ENCODE measurements at places on chromosomes 7 and 10.

DNA sequence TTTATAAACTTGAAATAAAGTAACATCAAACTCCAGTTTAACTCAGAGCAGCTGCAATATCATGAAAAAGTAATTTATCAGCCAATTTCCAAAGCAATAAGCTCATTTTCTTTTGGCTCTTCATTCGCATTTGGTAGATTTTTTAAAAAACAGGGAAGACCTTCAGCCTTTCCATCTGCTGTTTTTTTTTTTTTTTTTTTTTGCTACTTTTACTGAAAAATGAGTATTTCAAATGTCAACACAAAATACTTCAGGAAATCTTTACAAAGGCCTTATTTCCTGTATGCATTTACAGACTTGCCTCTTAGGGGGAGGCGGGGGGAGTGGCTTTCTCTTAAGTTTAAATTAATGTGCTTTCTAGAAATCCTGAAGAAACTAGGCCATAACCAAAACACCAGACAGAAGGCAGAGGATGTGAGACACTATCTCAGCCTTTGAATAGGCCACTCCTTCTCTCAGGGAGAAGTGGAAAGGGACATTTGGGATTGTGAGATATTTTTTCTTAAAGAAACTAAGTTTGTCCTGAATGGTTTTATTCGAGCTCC lies 91.8 kb downstream of the COL28A1 start:
- no peak for DNase-seq

DNA sequence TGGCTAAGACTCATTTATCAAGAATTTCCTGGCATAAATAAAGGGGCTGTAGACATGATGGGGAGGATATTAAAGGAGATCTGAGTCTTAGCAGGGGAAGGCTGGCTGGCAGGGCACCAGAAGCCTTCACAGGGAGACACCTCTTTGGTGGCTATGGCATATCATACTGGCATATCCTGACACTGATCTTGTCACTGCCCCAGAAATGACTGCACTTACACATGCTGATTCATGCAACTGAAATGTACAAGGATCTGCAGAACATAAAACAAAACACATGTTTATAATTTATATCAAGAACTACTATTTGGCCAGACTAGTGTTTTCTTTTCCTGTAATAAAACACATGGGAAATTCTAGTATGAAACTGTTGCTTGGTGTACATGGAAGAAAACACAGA lies 5.5 kb upstream of the LIPN start:
- DNase-seq = no peak

- DNase-seq = no peak
Measured at GRCh38 chr10:100980311-100980710, 7.0 kb downstream of the MRPL43 start.

DNA sequence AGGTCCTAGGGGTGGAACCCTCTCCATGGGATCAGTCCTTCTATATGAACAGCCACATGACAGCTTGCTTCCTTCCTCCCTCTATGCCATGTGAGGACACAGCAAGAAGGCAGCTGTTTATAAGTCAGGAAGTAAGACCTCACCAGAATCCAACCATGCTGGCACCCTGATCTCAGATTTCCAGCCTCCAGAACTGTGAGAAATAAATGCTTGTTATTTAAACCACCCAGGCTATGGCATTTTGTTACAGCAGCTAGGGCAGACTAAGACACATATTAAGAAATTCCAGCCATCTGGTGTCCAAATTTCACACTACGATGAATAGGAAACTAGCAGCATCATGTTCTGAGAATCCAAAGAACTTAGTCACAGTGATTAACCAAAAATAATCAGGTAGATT lies 140.1 kb downstream of the ZFAND4 start:
- DNase-seq = no peak

DNA sequence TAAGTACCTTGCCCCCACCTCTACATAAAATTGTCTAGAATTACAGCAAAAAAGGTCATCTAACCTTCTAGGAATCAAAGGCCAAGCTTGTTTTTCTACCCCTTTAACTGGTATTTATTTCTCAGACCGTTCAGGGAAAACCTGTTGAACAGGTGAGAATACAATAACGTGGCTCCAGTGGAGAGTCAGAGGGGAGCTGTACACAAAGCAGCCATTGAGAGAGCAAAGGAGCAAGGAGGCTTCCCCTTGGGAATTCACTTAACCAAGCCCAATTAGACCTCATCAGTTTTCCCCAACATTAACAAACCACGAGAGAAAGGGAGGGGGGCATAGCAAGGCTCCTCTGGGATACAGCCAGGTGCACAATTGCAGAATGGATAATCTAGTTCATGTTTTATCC lies 101.9 kb downstream of the ELMO1 start:
- DNase-seq = no peak

GRCh38 chr10:123864923-123865322 lies 26.7 kb downstream of the CPXM2 start:
- DNase-seq = no peak

DNA sequence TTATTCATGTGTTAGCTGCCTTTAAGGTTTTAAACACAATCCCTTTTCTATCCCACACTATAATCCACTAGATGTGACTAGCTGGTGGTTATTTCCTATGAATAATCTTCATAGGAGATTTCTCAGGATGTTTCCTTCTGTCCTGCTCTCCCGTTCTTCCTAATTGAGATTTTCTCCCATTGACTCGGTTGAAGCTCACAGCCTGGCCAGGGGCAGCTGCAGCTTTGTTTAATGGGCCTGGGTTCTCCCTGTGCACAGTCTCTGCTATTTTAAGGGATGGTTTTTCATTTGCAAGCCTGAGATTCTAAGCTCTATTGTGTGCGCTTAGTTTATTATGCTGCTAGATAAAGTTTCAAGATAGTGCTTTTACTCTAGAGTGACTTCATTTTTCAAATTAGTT lies 283.4 kb upstream of the AOAH start:
- no peak for DNase-seq

DNA sequence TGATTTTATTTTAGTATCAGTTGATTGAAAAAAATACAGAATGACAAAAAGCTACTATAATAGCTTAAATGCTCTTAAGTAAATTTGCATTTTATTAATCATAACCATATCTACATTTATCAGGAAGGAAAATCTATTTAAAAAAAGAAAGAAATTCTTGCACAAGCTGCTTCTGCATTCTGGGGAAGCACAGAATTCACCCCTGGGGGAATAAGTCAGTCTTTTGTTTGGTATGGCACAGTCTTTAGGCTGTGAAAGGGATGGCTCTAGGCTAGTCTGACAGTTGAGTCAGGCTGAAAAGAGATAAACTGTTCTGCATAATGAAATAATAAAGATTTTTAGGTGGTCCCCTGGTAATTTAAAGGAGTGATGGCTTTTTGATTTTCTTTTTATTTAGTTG lies 37.9 kb downstream of the HTR7 start:
- DNase-seq = no peak

- no peak for DNase-seq
Measured at GRCh38 chr7:78684201-78684600, 769.3 kb downstream of the MAGI2 start.

DNA sequence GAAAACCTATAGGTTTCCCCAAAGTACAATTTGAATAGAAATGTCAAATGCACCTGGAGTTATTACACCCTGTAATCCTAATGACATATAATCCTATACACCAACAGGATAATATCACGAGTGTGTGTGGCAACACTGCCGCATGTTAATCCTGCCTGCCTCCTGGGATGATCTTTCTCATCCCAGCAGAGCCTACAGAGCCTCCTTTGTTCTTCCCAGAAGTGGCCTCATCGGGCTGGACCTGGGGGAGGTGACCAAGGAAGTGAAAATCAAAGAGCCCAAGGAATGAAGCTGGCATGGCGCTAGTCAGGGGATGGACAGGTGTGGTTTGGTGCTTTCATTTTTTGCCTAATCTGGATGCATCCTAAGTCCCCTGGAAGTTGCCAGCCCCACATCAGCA lies 29.5 kb upstream of the LEP start:
- no peak for DNase-seq

DNA sequence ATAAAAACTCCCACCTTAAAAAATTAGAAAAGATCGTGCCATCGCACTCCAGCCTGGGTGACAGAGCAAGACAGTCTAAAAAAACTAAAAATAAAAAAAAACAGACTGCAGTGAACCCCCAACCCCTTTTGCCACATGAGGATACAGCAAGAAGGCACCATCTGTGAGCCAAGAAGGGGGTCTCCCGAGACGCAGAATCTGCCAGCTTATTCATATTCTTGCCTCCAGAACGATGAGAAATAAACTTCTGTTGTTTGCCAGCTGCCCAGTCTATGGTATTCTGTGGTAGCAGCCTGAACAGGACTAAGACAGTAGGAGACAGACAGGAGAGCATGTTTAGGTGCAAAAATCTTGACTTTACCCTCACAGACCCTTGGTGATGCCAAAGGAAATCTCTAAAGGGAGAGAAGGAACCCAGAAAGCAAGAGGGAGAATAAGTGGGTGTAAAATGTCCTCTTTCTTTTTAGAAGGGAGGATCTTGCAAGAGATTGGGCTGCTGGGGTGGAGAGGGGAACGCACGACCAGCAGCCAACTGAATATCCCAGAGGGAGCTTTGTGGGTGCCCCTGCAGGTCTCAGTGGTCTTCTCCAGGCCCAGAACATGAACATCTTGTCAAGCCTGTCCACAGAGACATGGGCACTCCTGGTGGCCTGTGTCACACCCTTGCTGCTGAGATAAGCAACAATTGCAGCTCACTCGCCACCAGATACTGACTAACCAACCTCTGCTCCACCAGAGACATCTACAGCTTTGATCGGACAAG lies 400.7 kb upstream of the FOXK1 start:
- no peak for DNase-seq

- DNase-seq = no peak
Measured at GRCh38 chr7:50980411-50980810, 197.7 kb upstream of the GRB10 start.

DNA sequence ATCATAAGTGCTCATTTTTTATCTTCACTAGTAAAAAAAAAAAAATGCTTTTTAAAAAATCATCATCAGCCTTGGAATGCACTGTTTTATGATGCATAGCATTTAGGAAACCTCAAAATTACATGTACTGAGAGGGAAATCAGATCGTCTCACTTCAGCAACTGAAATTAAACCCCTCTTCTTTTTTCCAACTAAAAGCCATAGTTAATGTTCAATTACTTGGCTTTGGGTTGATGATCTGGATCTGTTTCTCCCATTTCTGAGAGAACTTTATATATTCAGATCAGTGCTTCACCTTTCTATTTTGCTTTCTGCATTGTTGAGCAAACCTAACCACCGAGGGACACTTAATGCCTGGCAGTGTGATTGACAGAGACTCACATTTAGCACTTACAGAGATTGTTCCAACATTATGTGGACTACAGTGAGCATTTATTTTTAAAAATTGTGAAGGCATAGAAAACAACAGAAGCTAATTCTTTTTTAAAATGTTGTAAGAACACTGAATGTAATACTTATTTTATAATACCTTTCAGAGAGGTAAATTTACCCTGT lies 678.4 kb downstream of the PHTF2 start:
- DNase-seq = no peak

DNA sequence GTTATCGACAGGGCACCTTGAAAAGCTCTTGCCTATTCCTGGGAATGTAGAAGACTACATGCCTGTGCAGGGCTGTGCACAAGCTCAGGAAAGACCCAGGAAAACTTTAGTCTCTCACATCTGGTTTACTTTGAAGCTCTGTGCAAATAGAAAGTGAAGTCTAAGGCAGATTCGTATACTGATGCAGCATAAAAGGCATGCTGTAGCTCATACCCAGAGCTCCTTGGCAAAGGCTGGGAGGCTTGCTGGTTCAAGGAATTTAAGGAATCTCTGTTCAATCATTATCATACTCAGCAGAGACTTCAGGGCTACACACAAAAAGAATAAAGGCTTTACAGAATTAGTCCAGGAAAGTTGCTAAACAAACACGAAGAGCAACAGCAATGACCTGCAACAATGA lies 192.0 kb downstream of the OTUD1 start:
- no peak for DNase-seq

DNA sequence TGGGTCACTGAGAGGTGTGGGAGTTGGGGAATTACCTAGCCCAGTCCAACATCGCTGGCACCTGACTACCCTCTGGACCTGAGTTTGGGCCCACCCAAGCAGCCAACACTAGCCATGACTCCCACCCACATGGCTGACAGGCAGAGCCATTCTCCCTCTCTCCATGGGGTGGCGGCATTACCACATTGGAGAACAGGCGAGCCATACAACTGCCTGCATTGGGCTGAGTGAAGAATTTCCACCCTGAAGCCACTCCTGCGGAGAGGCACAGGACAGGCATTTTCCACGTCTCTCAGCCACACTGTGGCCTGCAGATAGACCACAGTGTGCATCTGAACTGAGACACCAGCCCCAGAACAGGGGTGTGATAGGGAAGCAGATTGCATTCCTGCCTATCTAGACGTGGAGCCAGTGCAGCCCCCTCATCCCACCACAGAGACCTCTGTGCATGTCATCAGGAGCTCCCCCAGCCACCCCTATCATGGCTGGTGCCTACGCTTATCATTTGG lies 58.2 kb upstream of the ANTXRL start:
- DNase-seq = no peak

DNA sequence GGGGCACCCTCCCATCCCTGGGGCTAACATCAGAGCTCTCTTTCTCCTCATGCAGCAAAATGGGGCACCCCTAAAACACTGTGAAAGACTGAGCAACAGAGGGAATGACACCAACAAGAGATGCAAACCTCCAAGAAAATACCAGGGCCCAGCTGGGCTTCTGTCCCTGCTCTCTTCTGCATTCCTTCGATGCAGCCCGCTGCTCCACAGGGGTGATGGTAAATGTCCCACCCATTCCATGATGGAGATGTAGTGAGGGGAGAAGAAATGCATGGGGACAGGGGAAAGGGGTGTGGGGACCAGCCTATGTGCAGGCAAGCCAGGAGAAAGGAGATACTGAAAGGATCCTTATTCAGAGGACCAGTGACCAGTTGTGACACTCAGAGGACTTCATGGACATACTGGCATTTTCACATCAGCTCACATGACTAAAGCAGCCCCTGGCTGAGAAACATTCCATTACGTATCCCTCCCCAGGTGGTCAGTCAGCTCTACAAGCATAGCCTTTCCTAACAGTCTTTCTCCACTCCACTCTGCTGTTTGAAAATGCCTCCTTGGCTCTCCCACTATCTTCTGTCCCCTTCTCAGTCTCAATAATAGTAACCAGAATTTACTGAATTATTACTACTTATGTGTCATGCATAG lies 13.3 kb downstream of the SORBS1 start:
- DNase-seq = no peak

DNA sequence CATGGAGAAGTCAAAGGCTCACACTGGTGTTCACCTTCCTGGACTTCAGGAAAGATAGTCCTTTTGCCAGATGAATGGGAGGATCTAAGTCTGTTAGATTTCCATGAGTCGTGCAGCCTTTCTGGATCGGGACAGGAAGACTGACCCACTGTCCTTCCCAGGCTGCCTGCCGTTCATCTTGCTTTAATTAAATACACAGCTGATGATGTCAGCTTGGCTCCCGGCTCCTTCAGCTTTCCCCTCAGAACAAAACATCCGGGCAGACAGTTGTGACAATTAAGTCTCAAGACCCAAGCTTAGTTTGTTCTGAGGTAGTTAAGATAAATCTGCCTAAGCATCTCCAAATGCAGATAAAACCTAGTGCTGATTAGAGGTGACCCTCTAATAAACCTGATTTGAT lies 58.6 kb downstream of the AUTS2 start:
- no peak for DNase-seq

Data from GM12864 (cell line).